GM04504 (cell line): ENCODE measurements at places on chromosomes 12 and 14.

DNA sequence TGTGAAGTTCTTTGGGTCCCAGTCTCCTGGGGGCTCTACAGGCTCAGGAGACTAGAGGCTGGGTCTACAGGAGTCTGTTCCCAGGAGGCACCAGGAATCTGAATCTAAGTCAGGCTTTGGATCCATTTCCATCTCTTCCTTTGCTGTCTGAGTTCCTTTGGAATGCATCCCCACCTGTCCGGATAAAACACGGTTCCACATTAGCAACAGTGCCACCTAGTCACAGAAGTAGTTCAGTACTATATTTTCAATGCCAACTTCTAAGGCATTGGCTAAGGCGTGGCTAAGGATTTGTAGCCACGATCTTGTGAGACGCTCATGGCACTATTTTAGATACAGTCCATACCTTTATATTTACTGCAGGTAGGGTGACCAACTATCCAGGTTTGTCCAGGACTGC, 15.1 kb downstream of the ZC2HC1C start:
- no peak for DNase-seq

DNA sequence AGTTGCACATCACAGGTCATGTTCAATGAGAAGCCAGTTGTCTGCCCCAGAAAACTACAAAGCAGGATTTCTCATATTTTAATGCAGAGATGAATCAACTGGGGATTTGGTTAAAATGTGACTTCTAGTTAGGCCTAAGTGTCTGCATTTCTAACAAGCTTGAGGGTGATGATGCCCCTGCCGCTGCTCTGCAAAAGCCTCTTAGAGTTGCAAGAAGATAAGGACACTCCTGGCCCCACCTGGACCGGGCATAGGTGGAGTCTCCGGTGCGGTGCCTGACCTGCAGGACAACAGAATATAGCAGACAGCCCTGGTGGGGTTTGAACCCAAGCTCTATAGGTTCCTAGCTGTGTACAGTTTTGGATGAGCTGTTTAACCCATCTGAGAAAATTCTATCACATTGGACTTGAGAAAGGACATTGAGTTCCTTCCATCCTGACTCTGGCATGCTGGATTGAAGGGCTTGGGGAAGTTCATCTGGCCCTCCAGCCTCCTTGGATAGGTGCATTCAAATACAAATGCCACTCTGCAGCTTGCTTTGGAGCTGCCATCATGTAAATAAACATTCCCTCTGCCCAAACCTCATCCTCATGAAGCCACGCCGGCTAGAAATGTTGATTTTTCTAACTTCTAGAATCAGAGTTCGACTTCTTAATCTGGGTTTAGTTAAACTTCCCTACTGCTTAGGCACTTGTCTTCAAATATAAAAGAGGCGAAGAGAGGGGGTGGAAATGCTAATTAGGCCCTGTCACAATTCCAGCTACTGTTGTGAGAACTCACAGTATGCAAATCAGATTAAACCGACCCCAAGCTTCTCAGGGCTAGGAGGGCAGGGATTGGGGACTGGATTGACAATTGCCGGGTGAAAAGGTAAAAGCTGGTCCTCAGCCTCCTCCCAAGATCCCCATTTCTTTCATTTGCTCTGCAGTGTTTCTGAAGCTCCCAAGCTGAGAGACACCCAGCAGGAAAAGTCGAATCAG, 1225.6 kb downstream of the VRK1 start:
- no peak for DNase-seq

DNA sequence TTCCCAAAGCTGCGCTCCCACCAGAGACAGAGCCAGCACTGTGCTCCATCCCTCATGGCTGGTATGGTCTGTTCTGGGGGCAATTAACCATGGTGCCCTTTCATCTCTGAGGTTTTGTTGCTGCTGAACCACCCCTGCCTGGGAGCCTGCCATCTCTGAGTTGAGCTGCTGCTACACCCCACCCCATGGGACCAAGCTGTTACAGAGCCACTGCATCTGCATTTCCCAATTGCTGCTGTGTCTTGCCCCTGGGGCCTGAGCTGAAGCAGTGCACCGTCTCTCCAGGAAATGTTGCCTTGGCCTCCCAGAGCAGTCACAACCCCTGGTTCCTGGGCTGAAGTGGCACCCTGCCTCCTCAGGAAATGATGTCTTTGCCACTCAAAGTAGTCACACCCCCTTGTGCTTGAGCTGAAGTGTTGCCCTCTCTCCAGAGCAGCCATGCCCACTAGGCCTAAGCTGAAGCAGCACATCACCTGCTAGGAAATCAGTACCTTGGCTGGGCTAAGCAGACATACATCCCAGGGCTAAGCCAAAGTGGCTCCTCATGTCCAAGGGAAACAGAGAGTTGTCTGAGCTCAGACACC, 140.3 kb downstream of the RERGL start:
- DNase-seq: no peak

GRCh38 chr12:127301876-127302275, 965.1 kb upstream of the TMEM132C start:
- DNase-seq: no peak

DNA sequence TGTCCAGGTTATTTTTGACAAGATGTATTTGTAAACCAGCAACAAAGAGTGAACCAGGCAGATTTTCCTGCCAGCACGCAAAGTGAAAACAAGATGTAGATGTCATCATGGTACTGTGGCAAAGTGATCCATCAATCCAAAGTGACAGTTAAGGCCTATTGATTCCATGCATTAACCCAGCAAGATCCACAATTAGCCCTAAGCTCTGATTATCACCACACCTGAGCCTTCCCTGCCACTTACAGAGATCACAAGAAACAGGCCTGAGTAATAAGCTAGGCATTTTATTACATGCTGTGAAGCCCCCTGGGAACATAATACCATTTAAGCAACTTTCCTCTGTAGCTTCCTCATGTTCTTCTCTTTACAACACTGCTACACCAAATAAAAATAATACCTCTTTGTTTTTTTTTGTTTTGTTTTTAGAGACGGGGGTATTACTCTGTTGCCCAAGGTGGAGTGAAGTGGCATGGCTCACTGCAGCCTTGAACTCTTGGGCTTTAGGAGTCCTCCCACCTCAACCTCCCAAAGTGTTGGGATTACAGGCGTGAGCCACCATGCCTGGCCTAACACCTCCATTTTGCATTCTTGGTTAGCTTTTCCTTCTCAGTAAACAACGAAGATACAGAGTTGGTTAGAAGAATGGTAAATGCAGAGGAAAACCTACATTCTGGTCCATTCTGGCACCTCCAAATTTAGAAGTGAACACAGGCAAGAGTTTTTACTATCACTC, 85.5 kb downstream of the STON2 start:
- DNase-seq: no peak

DNA sequence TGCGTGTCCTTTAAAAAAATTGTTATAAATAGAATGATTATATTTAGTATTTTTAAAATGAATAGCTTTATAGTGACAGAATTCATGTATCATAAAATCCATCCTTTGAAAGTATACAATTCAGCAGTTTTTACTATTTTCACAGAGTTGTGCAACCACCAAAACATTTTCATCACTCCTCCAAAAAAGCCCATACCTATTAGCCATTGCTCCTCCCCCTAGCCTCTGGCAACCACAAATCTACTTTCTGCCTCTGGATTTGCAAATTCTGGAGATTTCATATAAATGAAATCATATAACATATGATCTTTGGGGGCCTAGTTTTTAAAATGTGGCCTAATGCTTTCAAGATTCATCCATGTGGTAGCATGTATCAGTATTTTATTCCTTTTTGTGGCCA, 117.9 kb upstream of the MED13L start:
- DNase-seq: no peak

DNA sequence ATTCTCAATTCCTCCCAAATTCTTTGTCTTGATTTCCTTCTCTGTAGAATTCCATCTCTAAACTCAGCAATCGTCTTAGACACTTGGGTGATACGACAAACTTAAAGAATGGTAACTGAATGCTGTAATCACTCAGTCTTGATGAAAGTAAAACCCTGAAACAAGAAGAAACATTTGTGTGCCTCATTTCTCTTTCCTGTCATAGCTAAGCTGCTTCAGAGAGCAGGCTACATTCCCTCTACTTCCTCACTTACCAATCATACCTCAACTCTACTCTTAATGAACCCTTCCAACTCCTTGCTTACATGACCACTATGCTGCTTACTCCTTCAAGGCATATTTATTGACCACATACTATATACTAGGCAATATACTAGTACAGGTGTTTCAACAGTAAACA, 8.3 kb downstream of the MAP4K5 start:
- DNase-seq: no peak

- DNase-seq: no peak
Measured at GRCh38 chr12:26266881-26267280, 71.5 kb downstream of the SSPN start.

DNA sequence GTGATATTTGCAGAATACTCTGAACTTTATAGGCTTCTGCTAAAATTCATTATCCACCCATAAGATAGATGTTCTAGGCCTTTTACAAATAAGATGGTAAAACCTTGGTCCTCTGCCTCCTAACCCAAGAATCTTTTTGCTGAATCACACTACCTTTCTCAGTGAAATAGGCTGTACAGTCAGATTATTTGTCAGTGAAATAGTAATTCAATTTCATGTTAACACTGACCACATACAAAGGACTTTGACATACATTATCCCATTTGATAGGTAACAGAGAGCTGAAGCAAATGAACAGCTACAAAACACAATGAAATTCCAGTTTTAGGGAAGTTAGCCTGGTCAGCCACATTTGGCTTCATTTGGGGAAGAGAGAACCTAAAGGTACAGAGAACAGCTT, 141.1 kb downstream of the PCNX1 start:
- no peak for DNase-seq

GRCh38 chr12:117408161-117408791, 46.9 kb upstream of the NOS1 start:
- DNase-seq: peak; percentile 46

DNA sequence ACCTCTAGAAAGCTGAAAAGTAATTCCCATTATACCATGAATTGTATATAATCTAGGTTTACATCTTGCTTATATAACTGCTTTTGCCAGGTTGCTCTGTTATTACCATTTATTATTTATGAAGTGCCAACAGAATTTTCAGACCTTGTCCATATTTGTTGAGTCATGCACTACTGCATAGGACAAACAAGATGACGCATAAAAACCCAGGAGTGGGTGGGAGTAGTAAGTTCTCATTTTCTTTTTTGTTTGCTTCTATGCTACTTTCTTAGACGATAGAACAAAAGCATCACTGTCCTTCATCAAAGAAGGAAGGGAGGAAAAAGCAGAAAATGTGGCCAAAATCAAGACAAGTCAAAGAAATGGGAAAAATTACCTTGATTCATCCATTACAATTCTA, 119.0 kb upstream of the RASSF8 start:
- DNase-seq: no peak

DNA sequence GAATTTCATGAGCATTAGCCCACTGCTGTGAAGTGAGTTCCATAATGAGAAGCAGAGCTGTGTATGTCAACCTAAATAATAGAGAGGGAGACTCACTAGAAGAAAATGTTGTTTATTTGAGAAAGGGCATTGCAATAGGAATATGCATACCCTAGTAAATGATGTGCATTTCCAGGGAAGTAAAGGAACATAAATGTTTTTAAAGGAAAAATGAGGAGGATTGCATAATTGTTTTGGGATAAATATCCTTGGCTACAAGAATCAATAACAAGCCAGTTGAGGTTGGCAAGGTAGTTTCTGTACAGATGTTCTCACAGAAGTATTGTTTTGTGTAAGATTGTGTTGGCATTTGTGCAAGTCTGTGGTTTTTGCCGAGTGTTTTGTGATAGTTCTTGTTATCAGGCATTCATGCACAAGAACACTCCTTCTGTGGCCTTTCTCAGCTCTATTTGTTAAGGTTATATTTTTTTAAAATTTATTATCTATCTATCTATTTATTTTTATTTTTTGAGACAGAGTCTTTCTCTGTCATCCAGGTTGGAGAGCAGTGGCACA, 47.1 kb downstream of the EMP1 start:
- DNase-seq: no peak
